ENCODE measurements at places on chromosomes 3 and 15.
A peak's percentile ranks its signal among the peaks of the same experiment; 100 is the strongest.

DNA sequence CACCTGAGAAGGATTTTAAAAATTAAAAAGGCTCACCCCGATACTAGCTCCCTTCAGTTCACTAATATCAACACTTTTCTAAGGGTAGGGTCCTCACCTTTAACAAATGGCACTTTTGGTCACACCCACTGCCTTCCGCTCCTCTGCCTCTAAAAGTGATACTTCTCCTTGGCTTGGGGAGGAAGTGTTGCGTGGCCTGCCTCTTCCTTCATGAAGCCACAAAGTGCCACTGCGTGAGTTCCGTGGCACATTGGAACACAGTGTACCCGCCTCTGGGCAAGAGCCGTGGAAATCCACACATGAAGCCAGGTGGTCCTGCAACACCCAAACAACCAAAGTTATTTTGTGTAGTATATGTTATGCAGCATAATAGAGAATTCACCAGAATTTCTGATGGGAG is 3.9 kb downstream of the B4GALT4 start:
- DNase-seq = peak; percentile 21

DNA sequence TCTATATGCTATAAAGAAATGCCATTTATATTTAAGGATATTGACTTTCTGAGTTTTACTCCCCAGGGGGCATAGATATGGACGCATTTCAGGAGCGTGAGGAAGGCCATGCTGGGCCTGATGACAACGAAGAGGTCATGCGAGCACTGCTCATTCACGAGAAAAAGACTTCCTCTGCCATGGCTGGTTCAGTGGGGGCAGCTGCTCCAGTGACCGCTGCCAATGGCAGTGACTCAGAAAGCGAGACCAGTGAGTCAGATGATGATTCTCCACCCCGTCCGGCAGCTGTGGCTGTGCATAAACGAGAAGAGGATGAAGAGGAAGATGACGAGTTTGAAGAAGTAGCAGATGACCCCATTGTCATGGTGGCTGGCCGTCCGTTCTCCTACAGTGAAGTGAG is 38.4 kb downstream of the GTF2E1 start:
- no peak for DNase-seq

- DNase-seq = no peak
Observed at GRCh38 chr15:40232625-40233070, 6.2 kb upstream of the PAK6 start.

DNA sequence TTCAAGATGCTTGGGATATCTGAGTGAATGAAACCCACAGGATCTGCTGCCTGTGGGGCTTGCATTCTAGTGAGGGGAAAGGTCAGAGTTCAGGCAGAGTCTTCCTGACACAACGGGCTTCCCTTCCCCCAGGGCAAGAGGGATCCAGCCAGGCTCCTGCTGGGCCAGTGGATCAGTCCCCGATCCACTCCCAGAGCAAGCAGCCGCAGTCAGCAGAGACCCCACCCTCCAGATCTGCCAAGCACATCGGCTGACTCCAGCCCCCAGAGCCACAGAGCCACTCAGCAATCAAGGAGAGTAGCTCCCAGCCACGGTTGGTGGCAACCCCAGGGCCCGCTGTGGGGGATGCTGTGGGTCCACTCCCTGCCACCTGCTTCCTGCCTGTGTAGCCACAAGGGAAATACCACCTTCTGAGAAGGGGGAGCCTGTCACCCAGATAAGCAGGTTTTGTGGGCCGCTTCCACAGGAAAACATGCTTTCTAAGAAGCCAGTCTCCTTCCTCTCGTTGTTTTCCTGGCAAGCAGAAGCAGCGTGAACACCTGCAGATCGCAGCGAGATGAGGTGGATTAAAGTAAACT is 44.9 kb downstream of the CPN2 start:
- no peak for DNase-seq

GRCh38 chr3:149475451-149476060 is 1.1 kb downstream of the TM4SF4 start:
- DNase-seq = no peak

- no peak for DNase-seq
Observed at GRCh38 chr15:91468871-91469580, 369.0 kb downstream of the SV2B start.

GRCh38 chr3:71859123-71859519 is 74.2 kb upstream of the PROK2 start:
- DNase-seq = no peak

- no peak for DNase-seq
Observed at GRCh38 chr3:196654006-196654734, 14.7 kb downstream of the NRROS start.

- DNase-seq = no peak
Observed at GRCh38 chr3:49673121-49673714, 933 bp upstream of the APEH start.

DNA sequence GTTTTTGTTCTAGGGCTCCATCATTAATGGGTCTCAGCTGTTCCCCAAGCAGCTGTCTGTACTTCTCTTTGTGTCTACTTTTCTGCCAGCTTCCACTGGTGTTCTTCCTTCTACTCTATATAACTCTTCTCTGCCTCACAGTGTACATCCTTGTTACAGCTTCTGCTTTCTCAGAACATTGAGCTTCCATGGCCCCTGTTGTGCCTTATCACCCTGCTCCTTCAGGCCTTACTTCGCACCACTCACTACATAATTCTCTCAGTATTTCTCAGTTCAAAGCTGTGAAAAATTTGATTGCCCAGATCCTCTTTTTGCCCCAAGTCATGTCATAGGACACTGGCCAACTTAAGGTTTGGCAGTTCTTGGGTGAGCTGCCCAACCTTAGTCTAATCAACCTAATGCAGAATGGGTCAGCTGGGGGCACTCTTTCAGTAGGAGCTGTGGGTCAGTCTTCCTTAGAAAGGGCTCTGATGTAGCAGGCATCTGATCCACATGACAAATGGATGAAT is 28.9 kb downstream of the CSTA start:
- DNase-seq = no peak

Measured in thymus (tissue), 14 donors.